Kidney epithelial cell (primary cell): ENCODE measurements at places on chromosomes 7 and 10. TPM values are rescaled to one million over a fixed set of nuclear protein-coding genes. Genes with fewer than 3 reads are reported as not detected.

DNA sequence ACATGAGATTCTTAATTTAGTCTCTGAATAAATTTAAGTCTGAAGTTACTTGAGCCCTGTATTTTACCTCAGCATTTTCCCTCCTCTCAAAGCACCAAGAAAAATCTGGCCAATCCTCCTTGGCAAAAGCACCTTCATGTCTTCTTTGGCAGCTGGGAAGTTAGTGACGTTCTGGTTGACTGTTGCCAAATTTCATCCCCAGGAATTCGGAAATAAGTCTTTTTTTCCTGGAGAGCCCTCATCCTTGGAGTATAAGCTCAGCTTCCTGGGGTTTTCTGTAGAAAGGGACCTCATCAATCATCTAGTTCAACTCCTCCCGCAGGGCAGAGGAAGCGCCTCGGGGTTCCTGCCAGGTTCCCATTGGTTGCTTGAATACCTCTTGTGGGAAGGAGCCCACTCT is 377.6 kb downstream of the PHTF2 start:
- no peak for DNase-seq

DNA sequence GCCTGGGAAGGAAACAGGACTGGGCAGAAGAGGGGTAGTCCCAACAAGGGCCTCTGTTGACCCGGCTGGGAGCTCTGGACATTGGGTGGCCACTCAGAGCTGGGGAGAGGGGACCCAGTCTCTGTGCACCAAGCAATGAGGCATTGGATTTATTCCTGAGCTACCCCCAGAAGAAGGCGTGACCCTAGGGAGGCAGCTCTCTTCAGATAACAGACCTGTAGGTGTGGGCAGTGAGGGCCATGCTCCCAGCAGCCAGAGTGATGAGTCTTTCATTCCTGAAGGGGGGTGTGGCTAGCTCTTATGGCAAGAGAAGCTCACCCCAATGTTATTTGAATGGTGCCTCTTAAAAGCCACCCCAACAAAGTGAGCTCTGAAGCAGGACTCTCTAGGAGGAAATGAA is 20.4 kb downstream of the TEX36 start:
- DNase-seq, result no peak

DNA sequence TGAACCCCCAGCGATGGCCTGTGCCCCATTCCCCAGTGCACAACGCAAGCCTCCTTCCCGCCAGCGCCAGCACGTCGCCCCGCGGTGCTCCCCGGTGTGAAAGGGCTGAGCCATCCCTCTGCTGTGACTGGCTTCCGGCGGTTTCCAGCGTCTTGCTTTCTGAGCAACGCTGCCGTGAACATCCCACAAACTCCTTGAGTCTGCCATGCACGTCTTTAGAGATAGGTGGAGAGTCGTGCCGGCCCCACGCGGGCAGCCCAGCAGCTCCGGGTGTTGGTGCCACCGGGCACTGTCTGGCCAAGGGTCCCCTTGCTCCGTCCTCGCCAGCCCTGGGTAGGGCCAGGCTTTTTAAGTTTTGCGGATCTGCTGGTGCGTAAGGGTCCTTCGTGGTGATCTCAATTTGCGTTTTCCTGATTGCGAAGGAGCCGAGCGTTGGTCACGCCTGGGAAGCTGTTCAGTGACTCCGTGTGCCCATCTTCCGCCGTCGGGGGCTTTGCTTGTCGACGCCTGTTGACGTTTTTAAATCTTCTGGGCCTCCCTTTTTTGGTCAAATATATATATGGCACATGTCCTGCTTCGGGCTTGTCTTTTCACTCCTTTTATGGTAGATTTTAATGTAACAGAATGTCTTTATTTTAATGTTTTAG is 70.6 kb downstream of the FOXL3 start:
- DNase-seq, result no peak

DNA sequence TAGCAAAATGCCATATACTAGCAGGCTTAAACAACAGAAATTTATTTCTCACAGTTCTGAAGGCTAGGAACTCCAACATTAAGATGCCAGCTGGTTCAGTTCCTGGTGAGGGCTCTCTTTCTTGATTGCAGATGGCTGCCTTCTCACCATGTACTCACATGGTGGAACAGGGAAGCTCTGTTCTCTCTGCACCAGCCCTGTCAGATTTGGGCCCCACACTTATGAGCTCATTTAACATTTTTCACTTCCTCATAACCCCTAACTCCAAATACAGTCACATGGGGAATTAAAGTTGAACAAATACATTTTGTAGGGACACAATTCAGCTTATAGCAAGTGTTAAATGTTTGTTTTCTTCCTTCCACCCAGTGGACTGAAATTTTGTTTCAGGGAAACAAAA is 218.6 kb upstream of the TAC1 start:
- no peak for DNase-seq

- no peak for DNase-seq
Measured at GRCh38 chr7:17171427-17171826, 127.0 kb upstream of the AHR start.

DNA sequence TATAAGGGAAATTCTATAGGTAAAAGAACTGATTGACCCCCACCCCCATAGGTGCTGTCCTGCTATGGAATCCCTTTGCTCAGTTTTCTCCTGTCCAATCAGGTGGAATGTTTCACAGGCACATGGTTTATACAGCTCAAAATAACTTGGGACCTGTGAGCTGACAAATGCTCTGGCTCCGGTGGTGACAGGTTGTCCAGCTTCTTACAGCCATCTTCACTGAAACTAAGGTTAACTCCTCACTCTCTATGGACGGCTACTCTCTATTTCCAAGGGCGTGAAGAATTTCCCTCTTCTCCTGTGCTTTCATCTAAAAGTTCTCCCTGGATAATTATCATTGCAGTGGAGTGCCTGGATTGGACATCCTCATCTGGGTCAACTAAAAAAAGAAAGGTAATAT is at the start of gene MYPN:
MYPN (plus strand) TSS at position 158 of the 400 bp plus-strand sequence. CDS start 11,951 bp downstream, outside the sequence.
- DNase-seq, result no peak

SPDYE11 gene
- total RNA-seq, result not detected in 2 replicates
